ENCODE measurements at places on chromosomes 16 and 17. TPM values are rescaled to one million over a fixed set of nuclear protein-coding genes. Genes with fewer than 3 reads are reported as not detected.

The SKAP1 gene
- 373 TPM for polyA plus RNA-seq

The HNF1B gene
- not detected for polyA plus RNA-seq

The SEC14L1 gene
- 20.0 TPM for polyA plus RNA-seq

The NPIPA2 gene
- not detected for polyA plus RNA-seq

The CCL17 gene
- not detected for polyA plus RNA-seq

The FOXJ1 gene
- 0.14 TPM for polyA plus RNA-seq

The TAC4 gene
- polyA plus RNA-seq = not detected

The CHST5 gene
- polyA plus RNA-seq = not detected

The EFCAB5 gene
- polyA plus RNA-seq = 1.1 TPM

The CX3CL1 gene
- not detected for polyA plus RNA-seq

The WIPI1 gene
- polyA plus RNA-seq = 5.9 TPM

The DPEP2 gene
- 68.9 TPM for polyA plus RNA-seq

The ARHGDIG gene
- polyA plus RNA-seq = not detected

The PVALEF gene
- polyA plus RNA-seq = not detected

The SLC2A4 gene
- not detected for polyA plus RNA-seq

The RSL1D1 gene
- 235 TPM for polyA plus RNA-seq
